Dermis blood vessel endothelial cell (primary cell): ENCODE measurements at places on chromosomes 5 and 9. TPM values are rescaled to one million over a fixed set of nuclear protein-coding genes. Genes with fewer than 3 reads are reported as not detected.
A peak's percentile ranks its signal among the peaks of the same experiment; 100 is the strongest.

- no peak for DNase-seq
Measured at GRCh38 chr5:164593982-164594381, 1088.6 kb downstream of the MAT2B start.

DNA sequence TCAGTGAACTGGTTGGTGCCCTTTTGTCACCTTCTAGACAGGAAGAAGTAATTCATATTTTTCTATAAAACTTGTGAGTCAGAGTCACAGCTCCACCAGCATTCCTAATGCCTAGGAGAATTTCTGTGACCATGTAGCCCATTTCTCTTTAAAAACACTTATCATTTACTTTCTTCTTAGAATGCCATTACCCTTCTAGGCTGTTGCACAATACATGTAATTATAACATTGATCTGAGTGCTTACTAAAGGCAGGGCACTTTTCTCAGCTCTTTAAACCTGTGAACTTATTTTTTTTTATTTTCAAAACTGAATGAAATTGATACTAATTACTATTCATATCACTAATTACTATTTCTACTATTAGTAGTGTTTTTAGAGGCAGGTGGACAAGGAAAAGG lies 373.7 kb downstream of the TLE4 start:
- DNase-seq, result no peak

- no peak for DNase-seq
Measured at GRCh38 chr5:141528291-141528984, 39.6 kb downstream of the PCDHGC5 start.

GRCh38 chr9:136086213-136086881 lies 8.7 kb downstream of the NACC2 start:
- DNase-seq, result no peak

GRCh38 chr5:90983148-90983547 lies 400.0 kb downstream of the ARRDC3 start:
- no peak for DNase-seq

GRCh38 chr5:168073991-168074800 lies 217.2 kb upstream of the WWC1 start:
- DNase-seq, result no peak

- DNase-seq, result no peak
Measured at GRCh38 chr5:133698259-133698554, 85.9 kb upstream of the FSTL4 start.

GRCh38 chr5:125316915-125317535 lies 570.6 kb upstream of the ZNF608 start:
- no peak for DNase-seq

DNA sequence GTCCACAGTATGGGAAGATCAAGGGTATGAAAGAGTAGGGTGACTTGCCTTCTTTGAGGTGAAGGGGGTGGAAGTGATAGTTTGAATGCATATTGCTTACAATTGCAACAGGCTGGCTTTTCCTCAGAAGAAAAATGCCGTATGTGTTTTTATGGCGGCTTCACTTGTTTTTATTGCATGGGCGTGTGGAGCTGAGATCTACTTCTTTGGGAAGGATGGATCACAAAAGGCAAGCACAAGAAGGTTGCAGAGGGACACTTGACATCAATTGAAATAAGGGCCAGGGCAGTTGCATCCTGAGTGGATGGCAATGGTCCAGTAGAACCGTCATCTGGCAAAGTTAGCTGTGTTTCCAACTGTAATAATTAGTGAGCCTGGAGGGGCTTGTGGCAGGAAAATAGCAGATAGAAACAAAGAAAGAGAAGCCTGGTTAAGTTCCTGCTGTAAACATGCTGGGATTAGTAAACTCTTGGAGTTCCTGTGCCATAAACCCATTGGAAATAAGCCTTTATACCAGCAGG lies 138.4 kb downstream of the NTRK2 start:
- no peak for DNase-seq

GRCh38 chr9:116959809-116960208 lies 272.7 kb downstream of the TRIM32 start:
- no peak for DNase-seq

- DNase-seq, result no peak
Measured at GRCh38 chr9:131915181-131915580, 164.5 kb downstream of the MED27 start.

DNA sequence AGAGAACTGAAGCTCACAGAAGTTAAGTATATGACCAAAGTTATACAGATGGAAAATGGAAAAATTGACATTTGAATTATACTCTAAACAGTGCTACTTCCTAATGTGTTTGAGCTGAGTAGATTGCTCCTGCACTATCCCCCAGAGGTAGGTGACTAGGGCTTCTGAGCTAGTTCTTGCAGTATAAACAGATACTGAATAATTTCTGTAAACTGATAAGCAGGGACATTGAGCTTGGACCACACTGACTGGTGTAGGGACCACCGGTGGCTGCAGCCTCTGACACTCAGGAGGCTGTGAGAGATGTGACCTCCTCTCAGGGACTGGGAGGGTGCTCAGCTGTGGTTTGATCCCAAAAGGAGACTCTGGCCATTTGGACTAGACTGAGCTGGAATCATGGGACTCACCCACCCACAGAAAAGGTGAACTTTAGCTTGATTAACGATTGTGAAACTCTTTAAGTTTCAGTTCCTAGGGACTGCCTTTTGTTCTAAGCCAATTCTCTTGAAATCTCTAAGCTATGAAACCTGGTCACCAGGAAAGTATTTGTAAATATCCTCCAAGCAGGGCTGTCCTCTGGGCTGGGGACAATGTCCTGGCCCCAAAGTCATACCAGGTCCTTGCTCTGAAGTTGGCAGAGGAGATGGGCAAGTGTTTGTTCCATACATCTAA lies 291.5 kb downstream of the SEC61B start:
- DNase-seq, result no peak

- no peak for DNase-seq
Measured at GRCh38 chr5:5572976-5573797, 150.7 kb downstream of the ICE1 start.

- DNase-seq, result no peak
Measured at GRCh38 chr5:57042524-57042931, 90.6 kb upstream of the MIER3 start.

- DNase-seq, result peak; percentile 75
Measured at GRCh38 chr9:134399435-134400056, 73.3 kb downstream of the RXRA start.

DNA sequence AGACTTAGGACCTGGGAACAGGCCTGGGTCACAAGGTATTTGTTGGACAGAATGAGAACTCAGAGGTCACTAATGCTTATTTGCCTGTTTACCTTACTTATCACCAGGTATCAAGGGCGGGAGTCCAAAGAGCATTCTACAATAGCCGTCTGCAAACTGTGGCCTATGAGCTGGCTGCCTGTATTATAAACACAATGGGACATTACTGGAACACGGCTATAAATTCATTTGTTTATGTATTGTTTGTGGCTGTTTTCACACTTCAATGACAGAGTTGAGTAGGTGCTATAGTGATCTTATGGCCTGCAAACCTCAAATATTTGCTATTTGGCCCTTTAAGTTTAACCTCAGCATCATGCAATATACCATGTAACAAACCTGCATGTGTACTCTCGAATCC lies 76.6 kb upstream of the ASTN2 start:
- DNase-seq, result no peak

DNA sequence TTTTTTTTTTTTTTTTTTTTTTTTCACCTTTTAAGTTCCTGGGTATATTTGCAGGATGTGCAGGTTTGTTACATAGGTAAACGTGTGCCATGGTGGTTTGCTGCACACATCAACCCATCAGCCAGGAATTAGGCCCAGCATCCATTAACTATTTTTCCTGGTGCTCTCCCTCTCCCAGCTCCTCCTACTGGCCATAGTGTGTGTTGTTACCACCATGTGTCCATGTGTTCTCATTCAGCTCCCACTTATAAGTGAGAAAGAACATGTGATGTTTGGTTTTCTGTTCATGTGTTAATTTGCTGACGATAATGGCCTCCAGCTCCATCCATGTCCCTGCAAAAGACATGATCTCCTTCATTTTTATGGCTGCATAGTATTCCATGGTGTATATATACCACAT lies 350.5 kb downstream of the MAN2A1 start:
- DNase-seq, result peak; percentile 16

- DNase-seq, result no peak
Measured at GRCh38 chr9:3698531-3698930, 172.7 kb upstream of the RFX3 start.

- no peak for DNase-seq
Measured at GRCh38 chr9:109416135-109416706, 81.9 kb downstream of the PTPN3 start.

DNA sequence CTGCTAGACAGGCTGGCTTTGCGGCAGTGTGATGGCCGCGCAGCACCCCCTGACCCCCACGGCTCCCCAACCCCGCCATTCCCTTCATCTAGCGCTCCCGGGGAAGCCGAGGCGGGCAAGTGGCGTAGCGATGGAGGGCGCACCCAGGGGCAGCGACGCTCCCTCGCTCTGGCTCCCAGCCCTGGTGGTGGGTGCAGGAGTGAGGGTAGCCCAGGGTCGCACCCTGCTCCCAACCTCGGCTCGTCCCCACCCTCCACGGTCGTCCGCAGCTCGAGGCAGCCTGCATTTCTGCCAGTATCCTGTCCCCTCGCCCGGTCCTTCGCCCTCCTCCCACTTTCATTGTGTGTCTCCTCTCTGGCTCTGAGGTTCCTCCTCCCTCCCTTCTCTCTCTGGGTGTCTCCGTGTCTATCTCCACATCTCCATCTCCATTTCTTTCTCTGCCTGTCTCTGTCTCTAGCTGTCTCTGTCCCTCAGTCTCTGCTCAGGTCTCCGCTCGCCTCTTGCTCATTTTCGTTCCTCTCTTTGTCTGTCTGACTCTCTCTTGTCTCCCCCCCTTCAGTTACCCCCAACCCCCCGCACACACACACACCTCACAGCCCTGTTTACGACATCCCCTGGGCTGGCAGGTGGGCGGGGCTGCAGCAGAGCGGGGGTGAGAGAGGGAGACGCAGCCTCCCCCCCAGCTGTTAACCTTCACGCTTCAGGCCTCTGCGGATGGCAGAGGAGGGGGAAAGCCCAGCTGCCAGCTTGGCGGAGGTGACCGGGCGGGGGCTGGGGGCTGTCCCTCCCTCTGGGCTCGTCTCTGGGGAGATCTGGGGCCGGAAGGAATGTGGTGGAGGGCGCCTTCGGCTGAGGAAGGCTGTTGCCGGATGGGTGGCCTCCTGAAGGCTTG lies 48.7 kb upstream of the PSD2 start:
- no peak for DNase-seq

- DNase-seq, result no peak
Measured at GRCh38 chr9:134908524-134909309, 9.0 kb downstream of the FCN1 start.

- DNase-seq, result no peak
Measured at GRCh38 chr5:146254223-146254622, 50.8 kb downstream of the RBM27 start.

DNA sequence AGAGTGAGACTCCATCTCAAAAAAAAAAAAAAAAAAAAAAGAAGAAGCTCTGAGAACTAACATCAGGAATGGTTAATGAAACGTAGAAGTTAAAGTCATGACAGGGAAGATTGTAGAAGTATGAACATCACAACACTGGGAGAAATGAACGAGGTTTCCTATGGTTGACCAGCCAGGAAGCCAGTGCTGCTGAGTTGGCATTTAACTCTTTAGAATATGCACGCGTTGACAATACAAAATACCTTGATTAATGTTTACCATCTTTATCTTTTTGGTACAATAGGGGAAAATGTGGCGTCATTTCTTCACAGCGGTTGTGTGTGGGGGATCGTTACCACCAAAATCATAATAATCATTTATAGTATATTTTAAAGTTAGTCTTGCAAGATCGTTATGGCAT lies 32.0 kb downstream of the ABO start:
- DNase-seq, result no peak

- no peak for DNase-seq
Measured at GRCh38 chr9:133961226-133962165, 30.6 kb downstream of the VAV2 start.

- DNase-seq, result no peak
Measured at GRCh38 chr5:41763574-41763973, 106.7 kb downstream of the OXCT1 start.

DNA sequence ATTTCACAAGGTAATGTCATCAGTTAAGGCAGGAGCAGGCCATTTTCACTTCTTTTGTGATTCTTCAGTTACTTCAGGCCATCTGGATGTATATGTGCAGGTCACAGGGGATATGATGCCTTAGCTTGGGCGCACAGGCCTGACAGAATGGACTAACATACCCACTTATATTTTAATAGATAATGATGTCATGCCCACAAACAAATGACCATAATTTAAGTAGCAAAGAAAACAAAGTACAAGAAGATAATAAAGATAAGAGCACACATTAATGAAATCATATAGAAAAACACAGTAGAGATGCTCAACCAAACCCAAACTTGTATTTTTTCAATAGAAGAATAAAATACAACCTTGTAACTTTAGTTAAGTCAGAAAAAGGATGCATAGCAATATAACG lies 19.7 kb upstream of the TBC1D2 start:
- DNase-seq, result no peak

Gene AMBP
- total RNA-seq, result 0.17 TPM in 1 of 2 replicates, not detected in the other

Gene GFI1B
- not detected in 2 replicates for total RNA-seq

Gene OR4F3
- not detected in 2 replicates for total RNA-seq

Gene CTSV
- total RNA-seq, result under 0.01 and 2.1 TPM in 2 replicates

Gene RECK
- total RNA-seq, result 22.0 and 37.5 TPM in 2 replicates

Gene ACOT12
- 0.37 TPM in 1 of 2 replicates, not detected in the other for total RNA-seq

Gene SPATA31D4
- total RNA-seq, result not detected in 2 replicates

Gene BRIX1
- 27.7 and 28.6 TPM in 2 replicates for total RNA-seq

Gene PCDHA11
- 0.17 and 0.28 TPM in 2 replicates for total RNA-seq

Gene C5orf34
- total RNA-seq, result 2.4 and 4.7 TPM in 2 replicates

Gene PDLIM4
- 31.0 and 51.6 TPM in 2 replicates for total RNA-seq

Gene FSTL4
- under 0.01 and 0.09 TPM in 2 replicates for total RNA-seq

Gene UBLCP1
- 11.7 and 14.8 TPM in 2 replicates for total RNA-seq

Gene LHX6
- total RNA-seq, result 18.1 and 27.4 TPM in 2 replicates
